ENCODE measurements at places on chromosomes 5 and 9. TPM values are rescaled to one million over a fixed set of nuclear protein-coding genes. Genes with fewer than 3 reads are reported as not detected.

SPINK4 gene
- not detected for total RNA-seq

DNA sequence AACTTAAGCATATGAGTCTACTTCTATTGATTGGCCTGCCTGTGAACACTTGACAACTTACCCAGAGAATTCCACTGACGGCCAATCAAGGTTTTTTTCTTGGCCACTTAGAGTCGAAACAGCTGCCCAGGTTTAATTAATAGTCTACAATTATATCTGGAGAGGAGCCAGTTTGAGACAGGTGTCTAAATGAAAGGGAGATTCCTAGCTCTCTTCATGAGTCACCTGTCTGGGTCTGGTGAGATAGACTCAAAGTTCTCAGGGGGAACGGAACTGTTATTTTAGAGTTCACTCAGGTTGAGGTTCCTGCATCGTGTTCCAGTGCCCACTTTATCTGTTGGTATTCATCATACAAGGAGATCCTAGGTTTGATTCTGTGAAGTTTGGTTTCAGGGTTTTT lies 111.0 kb downstream of the CD180 start:
- peak overlapping the region; percentile 17 for H3K27ac ChIP-seq
- H3K4me1 ChIP-seq = peaks cover 18% of the 10 kb centered on the region
- H3K27me3 ChIP-seq = no peaks in the 10 kb centered on the region
- DNase-seq = no peak
- peaks cover 1% of the 10 kb centered on the region for H3K36me3 ChIP-seq

DNA sequence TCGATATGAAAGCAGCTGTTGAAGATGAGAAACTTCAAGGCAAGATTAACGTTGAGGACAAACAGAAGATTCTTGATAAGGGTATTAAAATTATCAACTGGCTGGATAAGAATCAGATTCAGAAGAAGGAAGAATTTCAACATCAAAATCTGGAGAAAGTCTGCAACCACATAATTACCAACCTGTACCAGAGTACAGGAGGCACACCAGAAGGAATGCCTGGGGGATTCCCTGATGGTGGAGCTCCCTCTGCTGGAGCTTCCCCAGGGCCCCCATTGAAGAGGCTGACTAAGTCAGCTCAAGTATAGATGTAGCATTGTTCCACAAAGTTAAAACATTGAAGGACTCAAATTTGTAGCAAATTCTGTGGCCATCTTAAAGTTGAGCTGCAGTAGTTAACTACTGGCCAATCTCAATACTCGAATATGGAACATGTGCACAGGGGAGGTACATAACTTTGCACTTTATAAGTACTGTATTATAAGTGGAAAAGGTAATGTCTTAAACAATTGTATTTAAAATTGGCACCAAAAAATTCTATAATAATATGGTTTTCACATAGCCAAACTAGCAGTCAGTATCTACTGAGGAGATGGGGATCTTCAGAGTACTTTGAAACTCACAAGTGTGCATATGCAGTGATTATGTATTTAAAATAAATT lies 237.5 kb downstream of the CHSY3 start:
- no peaks in the 10 kb centered on the region for H3K27me3 ChIP-seq
- H3K4me1 ChIP-seq = no peaks in the 10 kb centered on the region
- H3K36me3 ChIP-seq = no peaks in the 10 kb centered on the region
- peak; percentile 6 for DNase-seq
- no peak overlapping the region for H3K27ac ChIP-seq

GRCh38 chr5:124549891-124550436 lies 196.5 kb downstream of the ZNF608 start:
- H3K4me3 ChIP-seq = no peak overlapping the region
- no peak overlapping the region for H3K27ac ChIP-seq
- no peak for DNase-seq
- H3K36me3 ChIP-seq = no peaks in the 10 kb centered on the region
- no peaks in the 10 kb centered on the region for H3K4me1 ChIP-seq

DNA sequence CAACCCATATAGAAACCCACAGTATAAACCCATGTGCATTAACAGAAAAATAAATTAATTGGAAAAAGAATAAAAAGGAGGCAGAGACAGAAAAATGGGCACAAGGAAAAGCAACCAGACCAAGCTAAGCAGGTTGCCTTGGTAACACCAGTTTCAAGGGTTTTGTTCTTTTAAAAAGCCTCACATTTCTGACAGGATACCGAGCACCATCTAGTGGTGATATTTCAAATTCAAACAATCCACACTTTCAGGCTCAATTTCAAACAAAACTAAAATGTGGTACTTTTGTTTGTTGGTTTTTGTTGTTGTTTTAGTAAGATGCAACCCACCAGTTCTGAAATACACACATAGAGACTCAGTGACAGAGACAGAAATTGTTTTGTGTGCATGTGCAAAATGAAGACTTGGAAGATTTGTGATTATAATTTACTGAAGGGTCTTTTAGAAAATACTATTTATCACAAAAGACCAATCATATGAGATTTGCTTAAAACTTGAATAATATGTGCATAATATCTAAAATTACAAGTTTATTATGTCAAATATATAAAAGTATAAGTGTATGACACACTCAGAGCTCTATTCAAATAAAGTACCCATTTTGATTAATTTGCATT lies 318.2 kb downstream of the SLCO4C1 start:
- no peak overlapping the region for H3K27ac ChIP-seq
- no peak overlapping the region for H3K4me3 ChIP-seq
- H3K4me1 ChIP-seq = no peaks in the 10 kb centered on the region
- no peaks in the 10 kb centered on the region for H3K36me3 ChIP-seq
- H3K27me3 ChIP-seq = no peaks in the 10 kb centered on the region
- DNase-seq = no peak

DNA sequence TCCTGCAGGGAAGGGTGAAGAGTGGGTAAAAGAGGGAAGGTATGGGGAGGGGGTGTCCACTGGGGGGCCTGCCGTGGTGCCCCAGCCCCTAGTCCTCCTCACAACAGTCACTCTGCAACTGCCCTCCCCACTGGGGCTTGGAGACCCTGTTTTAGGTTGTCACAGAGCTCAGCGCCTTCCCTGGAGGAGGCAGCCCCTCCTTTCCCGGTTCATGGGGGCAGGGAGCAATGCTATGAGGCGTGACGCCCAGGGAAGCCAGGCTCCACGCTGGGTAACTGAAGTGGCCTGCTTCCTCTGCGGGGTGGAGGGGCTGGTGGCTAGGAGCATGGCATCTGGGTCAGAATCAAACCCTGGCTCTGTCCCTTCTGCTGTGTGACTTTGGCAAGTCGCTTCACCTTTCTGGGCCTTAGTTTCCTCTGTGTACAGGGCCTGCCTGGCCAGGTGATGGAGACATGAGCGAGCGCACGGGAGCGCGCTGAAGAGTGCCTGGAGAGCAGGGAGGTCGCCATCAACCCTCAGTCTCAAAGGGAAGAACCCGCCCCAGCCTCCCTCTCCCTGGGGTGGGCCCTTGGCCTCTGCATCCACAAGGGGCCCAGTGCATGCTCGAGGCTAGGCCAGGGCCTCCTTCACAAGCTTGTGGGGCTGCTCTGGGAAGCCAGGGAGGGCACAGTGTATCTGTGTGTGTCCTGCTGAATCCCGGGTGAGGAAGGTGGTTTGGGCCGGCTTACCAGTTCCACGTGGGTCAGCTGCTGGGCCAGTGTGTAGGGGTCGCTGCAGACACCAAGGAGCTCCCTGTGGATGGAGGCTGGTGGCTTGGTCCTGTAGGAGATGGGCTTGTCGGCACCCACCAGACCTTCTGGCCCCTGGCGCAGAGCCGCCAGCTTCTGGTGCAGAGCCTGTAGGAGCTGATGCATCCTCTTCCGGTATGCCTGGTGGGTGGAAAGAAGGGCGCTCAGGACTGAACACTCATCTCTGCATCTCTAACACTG lies 56.4 kb upstream of the RNF130 start:
- no peak overlapping the region for H3K4me3 ChIP-seq
- H3K27ac ChIP-seq = no peak overlapping the region
- H3K36me3 ChIP-seq = no peaks in the 10 kb centered on the region

DNA sequence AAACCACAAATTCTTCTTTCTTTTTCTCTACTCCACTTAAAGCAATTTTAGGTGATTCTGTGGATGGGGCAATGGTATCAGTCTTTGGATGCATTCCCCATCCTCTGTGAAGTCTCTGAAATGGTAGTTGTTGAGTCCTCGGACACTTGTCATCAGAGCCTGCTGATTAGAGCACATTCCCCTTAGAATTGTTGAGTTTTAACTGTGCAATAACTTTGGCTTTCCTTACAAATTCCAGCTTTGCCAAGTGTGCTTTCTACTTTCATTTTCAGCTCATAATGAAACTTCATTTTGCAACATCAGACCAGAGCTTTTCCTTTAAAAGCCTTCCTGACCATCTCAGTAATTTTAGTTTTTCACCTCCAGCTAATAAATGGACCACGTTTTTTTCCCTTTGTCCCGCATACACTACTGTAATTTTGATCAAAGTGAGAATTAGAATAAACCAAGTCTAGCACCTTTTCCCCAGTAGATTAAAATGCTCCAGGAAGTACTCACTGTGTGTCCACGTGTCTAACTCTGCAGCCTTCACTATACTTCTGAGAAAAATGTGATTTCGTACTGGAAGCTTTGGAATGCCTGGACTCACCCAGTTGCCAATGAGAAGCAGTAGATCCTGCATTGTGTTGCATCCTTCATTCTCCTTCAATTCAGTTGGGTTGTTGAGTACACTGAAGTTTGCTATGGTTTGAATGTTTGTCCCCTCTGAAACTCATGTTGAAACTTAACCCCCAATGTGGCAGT lies 135.6 kb downstream of the NTRK2 start:
- H3K27ac ChIP-seq = no peak overlapping the region
- no peak for DNase-seq
- H3K36me3 ChIP-seq = no peaks in the 10 kb centered on the region
- no peaks in the 10 kb centered on the region for H3K4me1 ChIP-seq
- H3K4me3 ChIP-seq = no peak overlapping the region
- no peaks in the 10 kb centered on the region for H3K27me3 ChIP-seq

DNA sequence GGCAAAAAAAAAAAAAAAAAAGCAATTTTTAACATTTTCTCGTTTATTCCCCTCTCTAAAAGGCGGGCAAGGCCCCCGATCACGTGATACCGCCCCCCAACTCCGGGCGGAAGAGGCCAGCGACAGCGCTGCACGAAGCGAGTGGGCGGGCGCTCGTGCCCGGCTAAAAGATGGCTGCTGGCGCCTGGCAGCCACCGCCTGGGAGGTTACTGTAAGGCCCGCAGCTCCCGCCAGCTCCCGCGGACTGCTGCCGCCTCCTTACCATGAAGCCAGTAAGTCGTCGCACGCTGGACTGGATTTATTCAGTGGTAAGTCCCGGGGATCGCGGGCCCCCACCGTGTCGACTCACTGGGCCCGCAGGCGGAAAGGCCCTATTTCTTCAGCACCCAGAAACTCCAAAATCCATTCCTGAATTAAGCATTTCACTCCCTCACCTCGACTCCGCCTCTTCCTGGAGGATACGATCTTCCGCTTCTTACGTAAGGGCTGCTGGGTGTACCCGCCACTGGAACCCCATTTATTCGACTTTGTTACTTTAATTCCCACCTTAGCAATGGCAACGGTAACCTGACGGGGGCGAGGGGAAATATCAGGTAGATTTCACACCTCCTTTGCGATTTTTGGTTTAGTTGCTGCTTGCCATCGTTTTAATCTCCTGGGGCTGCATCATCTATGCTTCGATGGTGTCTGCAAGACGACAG lies at the start of the genes SMIM27 and TOPORS:
SMIM27 (plus strand) TSS at position 156 of the 701 bp plus-strand sequence; CDS start at position 264, 108 bp downstream.
TOPORS (minus strand) TSS at position 415 of the 701 bp plus-strand sequence; CDS start at position 265, 150 bp downstream.
- peaks cover 48% of the 10 kb centered on the region for H3K4me1 ChIP-seq
- peak; percentile 90 for DNase-seq
- H3K27me3 ChIP-seq = no peaks in the 10 kb centered on the region
- peak within 1 kb of the TSS; percentile 100 for H3K27ac ChIP-seq
- H3K4me3 ChIP-seq = peak within 1 kb of the TSS; percentile 100
- H3K36me3 ChIP-seq = peaks cover 17% of the 10 kb centered on the region
